ENCODE measurements at places on chromosomes 16 and 17.

- DNase-seq, result no peak
Observed at GRCh38 chr16:67397812-67398545, 4.7 kb upstream of the TPPP3 start.

DNA sequence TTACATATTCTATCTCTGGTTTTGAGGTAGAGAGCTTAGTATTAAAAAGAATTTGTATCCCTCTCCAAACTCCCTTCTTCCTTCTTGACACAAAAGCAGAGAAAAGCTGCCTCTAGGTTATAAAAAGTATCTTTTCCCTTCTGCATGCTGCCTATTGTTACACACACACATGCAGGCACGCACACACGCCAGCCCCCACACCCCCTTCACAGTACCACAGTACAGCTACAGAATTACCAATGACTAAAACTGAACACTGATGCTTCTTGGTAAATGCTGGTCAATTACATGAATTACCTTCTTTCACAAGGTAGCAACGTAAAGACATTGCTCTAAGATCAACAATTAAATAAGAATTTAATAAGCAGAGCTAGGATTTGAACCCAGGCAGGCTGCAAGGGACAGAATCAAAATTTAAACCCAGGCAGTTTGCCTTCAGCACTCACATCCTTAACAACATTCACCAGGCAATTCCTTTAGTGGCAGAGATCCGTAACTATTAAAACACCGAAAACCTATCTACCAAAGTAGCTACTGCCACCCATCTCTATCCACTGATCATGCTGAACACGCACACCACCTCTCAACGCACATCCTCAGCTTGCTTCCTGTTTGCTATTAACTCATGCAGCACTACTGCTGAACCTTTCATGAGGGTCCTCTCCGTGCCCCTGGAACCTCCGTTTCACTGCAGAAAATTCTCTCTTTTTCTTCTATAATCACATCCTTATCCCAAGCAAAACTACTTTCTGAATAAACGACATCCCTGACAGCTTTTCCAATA lies 37.8 kb downstream of the YWHAE start:
- no peak for DNase-seq

DNA sequence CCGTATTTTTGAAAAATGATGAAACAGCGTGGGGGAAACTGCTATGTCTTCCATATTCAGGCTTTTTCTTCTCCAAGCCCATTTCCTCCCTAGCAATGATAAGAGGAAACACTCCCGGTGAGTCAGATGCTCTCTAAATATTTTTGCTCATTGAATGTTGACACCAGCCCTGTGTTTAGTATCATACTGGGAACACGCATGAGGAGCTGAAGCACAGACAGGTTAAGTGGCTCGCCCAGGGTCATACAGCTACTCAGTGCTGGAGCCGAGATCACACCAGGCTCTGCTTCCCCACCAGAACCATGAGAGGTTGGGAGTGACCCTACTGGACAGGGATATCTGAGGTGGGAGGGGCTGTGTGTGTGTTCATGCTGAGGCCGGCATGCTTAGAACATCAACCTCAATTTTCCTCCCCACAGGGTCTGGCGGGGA lies 37.8 kb upstream of the ADGRG1 start:
- DNase-seq, result no peak

DNA sequence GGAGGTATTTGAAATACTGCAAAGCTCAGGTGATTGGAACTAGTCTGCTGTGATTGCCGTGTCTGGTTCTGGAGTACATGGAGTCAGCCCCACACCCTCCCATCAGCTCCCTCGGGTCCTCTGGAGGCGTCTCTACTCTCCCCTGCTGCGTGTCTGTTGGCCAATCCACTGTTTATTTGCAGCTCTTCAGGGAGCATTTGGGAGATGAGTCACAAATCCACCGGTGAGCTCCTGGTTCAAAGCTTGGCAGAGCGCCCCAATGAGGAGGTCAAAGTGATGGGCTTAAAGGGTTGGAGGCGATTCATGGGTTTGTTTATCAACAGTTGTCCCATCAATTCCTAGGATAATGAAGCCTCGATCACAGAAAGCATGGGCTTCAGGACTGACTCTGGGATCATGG lies 14.6 kb downstream of the CALB2 start:
- no peak for DNase-seq

DNA sequence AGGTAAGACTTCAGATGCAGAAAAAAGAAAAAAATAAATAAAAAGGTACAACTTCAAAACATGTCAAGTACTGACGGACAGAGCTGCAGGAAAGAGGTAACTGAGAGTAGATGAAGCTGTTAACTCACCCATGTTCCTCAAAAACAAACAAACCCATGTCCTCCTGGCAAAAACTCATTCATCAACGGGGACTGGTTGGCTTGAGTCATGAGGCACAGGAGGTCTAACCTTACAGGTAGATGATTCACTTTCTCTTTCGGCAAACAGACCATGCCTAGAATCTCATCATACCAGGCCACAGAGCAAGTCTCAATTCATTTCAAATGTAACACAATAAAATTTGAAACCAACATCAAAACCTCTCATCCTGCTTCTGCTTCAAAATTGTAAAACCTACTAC lies 12.3 kb upstream of the FASN start:
- DNase-seq, result no peak

DNA sequence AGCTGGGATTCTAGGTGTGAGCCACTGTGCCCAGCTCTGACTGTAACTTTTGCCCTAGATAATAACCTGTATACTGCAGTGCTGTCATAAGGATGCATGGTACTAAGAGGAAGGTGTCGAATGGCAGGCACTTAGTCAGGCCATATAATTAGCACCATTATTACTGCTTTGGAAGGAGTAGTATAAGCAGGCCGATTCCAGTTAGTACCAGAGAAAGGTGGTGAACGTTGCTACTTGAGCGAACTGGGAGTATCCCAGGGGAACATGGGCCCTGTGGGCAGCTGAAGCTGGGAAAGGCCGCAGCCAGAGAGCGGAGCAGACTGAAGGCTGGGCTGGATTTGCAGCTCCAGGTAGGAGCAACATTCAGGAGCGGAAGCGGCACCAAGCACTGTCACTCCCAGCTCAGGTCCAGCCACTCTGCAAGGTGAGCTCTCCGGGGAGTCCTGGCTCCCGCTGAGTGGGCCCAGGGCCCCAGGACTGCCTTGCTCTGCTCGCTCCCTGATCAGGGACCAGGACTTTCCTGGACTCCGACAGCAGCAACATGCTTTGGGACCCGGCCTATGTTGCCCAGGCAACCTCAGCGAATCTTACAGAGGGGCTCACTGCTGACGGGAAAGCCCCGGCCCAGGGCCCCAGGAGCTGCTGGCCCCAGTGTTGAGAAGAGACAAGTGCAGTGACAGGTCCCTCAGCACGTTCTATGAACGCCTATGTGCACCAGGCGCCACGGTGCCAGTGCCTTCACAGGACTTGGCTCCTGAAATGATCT lies 28.6 kb downstream of the C16orf74 start:
- DNase-seq, result no peak

DNA sequence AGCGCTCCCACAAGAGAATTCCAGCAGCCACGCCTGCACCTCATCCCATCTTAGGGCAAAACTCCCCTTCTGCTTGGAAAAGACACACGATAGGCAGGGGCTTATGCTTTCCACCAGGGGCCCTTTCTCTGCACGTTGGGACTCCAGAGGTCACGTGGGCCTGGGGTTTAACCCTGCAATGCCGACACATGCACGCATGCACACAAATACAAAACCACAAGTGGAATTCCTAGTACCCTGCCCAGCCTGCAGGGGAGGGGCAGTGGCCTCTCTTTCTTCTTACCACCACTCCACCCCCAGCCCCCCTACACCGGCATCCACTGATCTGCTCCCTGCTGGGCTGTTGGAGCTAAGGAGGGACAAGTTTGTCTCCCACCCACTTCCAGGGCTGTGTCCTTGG lies 16.8 kb upstream of the CCDC182 start:
- no peak for DNase-seq

DNA sequence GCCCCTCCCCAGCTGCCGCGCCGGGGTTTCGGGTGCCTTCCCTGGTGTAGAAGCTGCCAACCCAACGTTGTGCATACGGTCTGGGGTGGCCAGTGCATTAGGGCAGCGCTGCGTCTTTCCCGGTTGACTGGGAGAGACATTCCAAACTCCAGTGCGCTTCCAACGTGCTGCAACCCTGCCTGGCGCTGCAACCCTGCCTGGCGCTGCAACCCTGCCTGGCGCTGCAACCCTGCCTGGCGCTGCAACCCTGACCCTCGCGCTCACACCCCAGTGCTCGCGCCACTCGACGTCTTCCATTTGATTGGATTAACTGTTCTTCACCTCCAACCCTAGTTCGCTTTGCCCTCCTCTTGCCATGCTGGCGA lies 488 bp upstream of the HAP1 start:
- no peak for DNase-seq

DNA sequence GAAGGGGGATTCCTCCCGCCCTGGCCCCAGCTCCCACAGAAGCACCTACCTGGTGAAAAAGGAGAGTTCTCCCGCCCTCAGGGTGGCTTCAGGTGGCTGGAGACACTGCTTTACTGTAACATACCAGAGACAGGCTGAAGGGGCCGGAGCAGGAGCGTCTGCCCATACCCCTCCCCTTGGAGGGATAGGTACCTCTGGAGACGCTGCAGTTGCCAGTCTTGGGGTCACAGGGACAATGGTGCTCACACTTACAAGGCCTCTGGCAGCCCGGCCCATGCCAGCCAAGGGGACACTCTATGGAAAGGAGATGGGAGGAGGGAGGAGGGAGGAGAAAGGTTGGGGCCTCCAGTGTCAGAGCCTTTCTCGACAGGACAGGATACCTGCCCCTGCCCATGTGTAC lies 6.6 kb downstream of the NAGPA start:
- DNase-seq, result no peak

- DNase-seq, result no peak
Observed at GRCh38 chr16:28531777-28532744, 6.7 kb downstream of the NUPR1 start.

GRCh38 chr17:65170839-65171238 lies 33.7 kb downstream of the RGS9 start:
- no peak for DNase-seq

- no peak for DNase-seq
Observed at GRCh38 chr16:86100205-86101136, 201.5 kb downstream of the IRF8 start.

DNA sequence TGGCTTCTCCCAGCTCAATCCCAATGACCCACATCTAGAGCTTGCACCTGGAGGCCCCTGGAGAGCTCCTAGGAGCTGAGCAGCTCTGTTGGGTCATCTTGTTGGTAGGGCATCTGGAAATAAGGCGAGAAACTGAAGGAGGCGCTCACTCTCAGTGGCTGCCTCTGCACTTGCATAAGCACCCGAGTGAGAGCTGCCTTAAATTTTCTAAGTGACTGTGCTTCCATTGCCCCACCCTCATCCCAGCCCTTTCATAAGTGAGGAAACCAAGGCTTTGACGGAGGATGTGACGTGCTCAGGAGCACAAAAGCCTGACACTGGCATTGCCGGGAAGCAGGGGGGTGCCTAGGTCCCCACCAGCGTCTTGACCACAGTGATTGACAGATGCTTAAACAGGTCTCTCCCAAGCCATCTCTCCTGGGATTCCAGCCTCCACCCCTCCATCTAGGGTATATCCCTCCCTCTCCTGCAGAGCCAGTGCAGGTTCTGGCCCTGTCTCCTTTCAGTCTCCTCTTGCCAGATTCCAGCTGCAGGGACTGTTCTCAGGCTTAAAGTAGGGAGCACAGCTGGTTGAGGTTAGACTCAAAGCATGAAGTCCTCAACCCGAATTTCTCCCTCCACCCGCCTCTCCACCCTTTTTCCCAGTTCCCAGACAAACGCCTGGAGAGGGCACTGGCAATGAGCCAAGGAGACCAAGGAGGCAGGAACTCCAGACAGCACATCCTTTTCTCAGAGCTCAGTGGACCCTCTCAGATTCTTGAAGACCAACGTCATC lies 113.7 kb downstream of the IRX5 start:
- no peak for DNase-seq

DNA sequence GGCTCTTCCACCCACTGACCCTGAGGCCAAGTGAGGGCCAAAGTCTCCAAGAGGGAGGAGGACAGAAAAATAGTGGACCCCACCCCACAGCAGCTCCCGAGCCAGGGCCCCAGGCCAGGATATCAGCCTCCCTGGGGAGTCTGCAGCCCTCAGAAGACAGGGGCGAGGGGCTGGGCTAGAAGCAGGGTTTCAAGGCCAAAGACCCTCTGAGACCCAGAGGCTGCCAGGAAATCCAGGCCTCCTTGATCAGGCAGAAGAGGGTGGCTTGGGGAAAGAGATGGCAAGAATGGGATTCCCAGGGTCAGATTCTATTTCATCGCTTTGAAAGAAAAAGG lies 156.1 kb downstream of the ZNF423 start:
- DNase-seq, result no peak

DNA sequence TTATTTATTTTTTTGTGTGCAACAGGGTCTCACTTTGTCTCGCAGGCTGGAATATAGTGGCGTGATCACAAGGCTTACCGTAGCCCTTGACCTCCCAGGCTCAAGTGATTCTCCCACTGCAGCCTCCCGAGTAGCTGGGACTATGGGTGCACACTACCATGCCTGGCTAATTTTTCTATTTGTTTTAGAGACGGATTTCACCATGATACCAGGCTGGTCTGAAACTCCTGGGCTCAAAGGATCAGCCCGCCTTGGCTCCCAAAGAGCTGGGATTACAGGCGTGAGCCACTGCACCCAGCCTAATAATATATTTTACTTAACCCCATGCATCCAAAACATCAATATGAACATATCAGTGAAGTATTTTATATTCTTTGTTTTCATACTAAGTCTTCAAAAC lies 2.0 kb downstream of the CCDC200 start:
- no peak for DNase-seq

DNA sequence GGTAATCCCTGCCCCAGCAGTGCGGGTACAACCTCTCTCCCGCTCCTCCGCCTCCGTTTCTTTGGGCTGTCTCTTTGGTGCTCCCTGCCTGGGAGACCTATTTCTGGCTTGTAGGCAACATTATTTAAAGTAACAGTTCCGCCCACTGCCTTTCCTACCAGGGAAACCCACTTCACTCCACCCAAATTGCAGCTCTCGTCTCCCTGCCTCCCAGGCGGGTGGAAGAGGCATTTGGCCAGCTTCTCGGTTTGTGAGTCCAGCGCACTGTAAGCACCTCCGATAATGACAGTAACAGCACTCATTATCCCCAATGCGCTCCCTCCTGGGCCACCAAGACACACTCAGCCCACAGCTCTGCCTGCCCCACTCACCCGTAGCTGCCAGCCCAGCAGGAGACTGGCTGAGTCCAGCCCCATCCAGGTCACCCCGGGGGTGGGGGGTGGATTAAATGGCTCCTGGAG lies 165.1 kb upstream of the CDC42EP4 start:
- DNase-seq, result no peak

DNA sequence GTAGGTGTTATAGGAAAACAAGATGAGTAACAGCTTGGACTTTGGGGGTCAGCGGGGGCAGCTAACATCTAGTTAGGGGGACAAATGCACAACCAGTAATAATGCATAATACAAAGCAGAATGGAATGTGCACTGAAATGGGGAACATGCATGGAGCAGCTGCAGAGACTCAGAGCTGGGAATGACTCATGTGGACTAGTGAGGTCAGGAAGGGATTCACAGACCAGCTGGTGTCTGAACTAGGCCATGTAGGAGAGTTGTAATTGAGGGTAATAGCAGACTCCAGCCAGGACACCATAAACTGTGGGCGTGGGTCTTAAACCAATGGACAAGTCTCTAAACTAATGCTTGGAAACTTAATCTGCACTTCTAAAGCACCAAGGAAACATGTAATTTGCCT lies 176.8 kb upstream of the ASIC2 start:
- no peak for DNase-seq

DNA sequence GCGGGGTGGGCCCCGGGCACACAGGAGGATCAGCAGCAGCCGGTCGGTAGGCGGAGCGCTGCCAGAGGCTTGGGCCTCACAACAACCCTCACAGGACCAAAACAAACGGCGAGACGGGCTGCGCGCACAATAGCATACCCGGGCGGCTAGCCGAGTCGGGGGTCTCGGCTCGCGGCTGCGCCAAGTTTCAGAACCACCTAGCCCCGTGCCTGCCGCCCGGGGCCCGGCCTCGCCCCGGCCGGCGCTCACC lies 732 bp downstream of the ULK2 start:
- DNase-seq, result peak; percentile 13

Data from stimulated activated CD8-positive, alpha-beta memory T cell treated with anti-CD3 and anti-CD28 coated beads, Interleukin-15, amount 100 ng/mL, for 24 hours (primary cell).